ENCODE measurements at places on chromosomes 2 and 18. TPM values are rescaled to one million over a fixed set of nuclear protein-coding genes. Genes with fewer than 3 reads are reported as not detected.

Gene DYNC1I2
- 80.2 TPM for total RNA-seq

Gene ZNF385B
- total RNA-seq: 0.41 TPM

Gene MCEE
- total RNA-seq: 11.2 TPM

Gene FMNL2
- total RNA-seq: 32.7 TPM

DNA sequence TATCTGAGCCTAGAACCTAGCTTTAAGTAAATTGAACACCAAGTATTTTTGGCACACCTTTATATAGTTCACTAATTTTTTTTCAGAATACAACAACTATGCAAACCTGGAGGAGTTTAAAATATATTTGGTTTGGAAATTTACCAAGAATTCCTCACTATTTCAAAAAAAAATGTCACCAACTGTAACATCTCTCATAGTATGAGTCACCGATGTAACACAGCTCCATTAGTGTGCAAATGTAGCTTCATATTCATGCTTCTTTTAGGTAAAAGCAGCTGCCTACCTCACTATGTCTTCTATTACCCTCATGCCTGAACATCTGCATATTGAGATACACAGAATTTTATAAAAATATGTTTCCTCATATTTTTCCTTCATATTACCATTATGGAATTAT lies 80.5 kb downstream of the NRXN1 start:
- no peak for DNase-seq

DNA sequence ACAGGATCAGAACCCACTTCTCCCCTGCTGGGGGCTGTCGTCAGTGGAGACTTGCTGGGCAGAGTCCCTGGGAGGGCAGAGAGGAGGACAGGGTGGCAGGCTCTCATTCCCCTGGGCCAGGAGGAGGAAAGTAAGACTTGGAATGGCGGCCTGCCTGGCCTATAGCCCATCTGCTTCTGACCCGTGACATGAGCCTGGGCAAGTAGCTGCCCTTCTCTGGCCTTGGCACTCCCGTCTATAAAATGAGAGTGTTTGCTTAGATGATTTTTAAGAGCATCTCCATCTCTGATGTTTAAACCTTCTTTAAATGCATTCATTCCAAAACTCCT lies 173.0 kb downstream of the DDX1 start:
- no peak for DNase-seq

DNA sequence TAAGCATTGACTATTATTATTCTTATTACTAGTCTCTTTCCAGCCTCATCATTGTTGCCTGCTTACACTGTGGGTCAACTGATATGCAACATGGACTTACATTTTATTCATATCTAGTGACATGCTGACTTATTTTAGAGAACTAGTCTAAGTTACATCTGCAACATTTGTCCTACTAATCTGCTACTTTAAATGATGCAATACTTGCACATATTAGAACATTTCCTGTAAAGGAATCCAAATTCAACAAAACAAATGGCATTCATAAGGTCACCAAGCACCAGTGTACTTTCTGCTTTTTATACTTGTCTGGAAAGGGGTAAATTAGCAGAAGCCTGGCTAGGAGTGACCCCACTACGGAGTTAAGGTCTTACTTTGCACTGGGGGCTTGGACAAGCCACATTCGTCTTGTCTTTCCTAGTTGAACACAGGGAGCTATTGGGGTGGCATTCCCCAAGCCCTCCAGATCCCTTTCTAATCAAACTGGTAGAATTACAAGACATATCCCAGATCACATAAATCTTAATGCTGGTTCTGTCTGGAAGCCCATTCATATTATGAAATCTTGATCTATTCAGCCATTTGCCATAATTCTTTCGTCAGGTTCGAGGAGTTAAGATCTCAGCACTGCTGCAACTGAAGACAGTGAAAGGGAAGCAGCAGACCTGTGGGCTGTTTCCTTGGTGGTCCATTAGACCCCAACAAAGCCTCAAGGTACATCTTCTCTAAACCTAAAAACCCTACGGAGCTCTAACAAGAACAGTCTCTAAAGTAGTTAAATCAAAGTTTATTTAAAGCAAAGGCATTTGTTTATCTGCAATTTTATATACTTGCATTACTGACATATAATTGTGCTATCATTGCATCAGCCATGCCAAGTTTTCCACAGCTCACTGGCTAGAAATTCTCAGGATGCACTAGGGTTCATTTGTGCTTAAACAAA lies 49.9 kb upstream of the RTN4 start:
- no peak for DNase-seq

- no peak for DNase-seq
These were observed 185.0 kb downstream of the LTBP1 start for GRCh38 chr2:33131749-33132148.

DNA sequence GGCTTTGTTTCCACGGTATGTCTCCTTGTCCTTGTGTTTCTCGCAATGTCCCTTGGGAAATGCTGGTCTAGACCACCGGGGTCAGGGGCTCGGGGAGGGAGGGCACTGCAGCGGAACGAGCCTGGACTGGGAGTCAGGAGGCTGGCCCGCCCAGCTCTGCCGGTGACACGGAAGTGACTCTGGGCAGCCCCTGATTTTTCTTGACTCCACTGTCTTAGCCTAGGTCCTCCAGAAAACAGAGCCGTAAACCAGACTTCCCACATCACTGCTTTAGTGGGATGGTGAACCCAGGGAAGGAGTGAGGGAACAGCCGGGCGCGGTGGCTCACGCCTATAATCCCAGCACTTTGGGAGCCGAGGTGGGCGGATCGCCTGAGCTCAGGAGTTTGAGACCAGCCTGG lies 144.2 kb downstream of the ASB1 start:
- no peak for DNase-seq

GRCh38 chr2:120477831-120478481 lies 132.0 kb downstream of the INHBB start:
- no peak for DNase-seq

DNA sequence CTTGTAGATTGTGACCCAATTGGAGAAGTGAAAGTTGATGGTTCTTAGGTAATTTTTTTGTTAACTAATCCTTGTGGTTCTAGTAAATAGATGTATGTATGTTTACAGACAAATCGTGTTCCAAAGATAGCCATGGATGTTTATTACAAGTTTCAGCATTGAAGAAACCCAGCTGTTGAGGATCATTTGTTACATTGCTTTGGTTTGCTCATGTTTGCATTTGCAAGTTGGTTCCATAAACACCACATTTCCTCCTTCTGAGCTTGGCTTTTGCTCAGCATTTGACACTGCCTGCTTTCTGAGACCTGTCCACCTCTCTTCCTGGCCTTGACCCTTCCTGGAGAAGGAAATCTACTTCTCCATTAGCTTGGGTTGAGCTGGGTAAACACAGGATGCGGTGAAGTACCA lies 1.8 kb upstream of the CCDC68 start:
- no peak for DNase-seq

DNA sequence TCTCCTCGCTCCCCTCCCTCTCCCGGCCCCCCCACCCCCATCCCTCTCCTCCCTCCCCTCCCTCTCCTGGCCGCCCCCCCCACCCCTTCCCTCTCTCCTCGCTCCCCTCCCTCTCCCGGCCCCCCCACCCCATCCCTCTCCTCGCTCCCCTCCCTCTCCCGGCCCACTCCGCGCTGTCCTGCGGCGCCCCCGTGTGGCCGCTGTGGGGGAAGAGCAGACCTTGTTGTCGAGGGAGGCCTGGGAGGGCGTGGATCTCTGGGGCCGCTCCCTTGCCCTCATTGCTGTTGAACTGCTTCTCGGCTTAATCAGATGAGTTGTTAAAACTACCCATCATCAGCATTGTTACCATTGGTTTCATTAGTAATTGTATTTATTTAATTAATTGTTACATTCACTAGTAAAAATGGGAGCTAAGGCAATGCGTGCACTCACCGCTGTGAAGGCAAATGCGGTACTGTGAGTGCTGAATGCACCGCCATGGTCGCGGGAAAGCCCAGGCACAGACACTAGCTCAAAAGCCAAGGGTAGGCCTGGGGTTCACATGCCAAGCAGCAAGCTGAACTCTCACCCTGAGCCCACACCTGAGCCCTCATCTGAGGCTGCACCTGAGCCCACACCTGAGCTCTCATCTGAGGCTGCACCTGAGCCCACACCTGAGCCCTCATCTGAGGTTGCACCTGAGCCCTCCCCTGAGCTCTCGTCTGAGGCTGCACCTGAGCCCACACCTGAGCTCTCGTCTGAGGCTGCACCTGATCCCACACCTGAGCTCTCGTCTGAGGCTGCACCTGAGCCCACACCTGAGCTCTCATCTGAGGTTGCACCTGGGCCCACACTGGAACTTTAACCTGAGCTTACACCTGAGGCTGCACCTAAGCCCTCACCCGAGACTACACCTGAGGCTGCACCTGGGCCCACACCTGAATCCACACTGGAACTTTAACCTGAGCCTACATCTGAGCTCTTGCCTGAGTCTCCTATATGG lies 8.8 kb downstream of the RTP5 start:
- DNase-seq: peak; percentile 97

- no peak for DNase-seq
These were observed 294.9 kb downstream of the FSIP2 start for GRCh38 chr2:186033541-186033940.

GRCh38 chr18:23563377-23564043 lies 22.8 kb downstream of the NPC1 start:
- no peak for DNase-seq

DNA sequence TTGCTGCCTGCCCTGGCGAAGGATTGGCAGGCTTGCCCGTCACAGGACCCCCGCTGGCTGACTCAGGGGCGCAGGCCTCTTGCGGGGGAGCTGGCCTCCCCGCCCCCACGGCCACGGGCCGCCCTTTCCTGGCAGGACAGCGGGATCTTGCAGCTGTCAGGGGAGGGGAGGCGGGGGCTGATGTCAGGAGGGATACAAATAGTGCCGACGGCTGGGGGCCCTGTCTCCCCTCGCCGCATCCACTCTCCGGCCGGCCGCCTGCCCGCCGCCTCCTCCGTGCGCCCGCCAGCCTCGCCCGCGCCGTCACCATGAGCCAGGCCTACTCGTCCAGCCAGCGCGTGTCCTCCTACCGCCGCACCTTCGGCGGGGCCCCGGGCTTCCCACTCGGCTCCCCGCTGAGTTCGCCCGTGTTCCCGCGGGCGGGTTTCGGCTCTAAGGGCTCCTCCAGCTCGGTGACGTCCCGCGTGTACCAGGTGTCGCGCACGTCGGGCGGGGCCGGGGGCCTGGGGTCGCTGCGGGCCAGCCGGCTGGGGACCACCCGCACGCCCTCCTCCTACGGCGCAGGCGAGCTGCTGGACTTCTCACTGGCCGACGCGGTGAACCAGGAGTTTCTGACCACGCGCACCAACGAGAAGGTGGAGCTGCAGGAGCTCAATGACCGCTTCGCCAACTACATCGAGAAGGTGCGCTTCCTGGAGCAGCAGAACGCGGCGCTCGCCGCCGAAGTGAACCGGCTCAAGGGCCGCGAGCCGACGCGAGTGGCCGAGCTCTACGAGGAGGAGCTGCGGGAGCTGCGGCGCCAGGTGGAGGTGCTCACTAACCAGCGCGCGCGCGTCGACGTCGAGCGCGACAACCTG lies at the start of gene DES:
TSS of gene DES (plus strand) at position 223 of the 857 bp plus-strand sequence. CDS start at position 309, 86 bp downstream.
- DNase-seq: peak; percentile 83

DNA sequence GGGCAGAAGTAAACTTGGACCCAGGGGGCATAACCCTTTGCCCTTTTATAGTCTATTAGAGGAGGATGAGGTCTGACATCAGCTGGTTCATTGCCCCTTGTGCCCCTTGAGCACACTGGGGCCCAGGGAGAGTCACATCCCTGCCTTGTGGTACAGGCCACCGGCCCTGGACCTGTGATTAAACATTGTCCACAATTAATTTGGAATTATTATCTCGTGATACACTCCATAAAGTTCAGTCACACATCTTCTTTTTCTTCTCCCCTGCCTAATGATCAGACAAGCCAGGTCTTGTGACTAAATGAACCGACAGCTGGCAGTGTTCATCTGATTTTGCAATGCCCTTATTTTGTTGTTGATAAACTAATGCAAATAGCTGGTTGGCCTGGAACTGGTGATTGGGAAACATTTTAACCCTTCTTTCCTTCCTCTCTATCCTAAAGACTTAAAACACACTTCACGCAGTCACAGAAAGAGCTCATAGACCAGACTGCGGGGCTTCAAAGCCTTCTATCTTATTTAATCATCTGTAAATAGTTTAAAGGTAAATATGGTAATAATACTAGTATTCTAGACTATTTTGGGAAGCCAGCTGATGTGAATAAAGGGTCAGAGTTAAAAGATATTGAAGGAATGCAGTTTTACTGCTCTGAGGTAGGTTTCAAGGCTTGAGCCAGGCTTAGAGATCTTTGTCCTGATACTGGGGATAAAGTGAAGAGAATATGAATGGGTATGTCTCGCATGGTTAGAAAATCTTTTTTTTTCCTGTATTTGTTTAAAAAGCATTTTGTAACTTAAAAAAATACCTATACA lies 13.4 kb downstream of the IL1R1 start:
- no peak for DNase-seq

DNA sequence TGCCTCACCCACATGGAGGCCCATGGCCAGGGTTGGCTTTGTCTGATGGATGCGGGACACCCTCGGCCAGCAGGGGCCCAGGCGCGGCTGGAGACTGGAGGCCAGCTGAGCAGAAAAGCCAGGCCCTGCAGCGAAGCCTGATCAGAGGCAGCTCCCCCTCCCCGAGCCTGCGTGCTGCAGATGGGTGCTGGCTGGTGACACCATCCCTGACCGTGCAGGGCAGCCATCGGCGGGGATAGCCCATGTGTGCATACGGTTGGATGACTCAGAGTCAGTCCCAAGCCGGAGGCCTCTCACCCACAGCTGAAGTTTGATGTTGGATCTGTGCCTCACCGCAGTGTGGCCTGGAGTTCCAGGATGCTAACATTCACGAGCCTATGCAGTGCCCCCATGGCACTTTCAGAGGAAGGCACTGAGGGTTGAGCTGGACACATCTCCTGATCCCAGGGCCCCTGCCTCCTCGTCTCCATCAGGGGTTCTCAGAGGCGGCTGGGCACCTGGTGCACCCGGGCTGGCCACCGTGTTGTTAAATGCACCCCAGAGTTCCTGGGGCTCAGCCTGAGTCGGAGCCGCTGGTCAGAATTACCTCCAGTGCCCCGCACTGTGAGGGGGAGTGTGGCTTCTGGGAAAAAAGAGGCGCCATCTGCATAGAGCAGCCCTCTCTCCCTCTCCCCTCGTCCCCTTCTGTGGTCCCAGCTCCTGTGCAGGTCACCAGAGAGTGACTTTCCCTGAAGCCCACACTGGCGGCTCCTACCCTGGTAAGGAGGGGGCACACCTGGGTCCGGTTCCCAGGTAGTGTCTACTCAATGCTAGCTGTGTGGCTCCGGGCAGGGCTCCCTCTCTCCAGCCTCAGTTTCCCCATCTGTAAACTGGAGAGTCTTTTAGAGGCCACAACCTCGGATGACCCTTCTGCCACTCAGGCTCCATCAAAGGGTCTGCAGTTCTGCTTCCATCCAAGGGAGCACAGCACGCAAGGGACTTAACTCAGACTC lies 19.4 kb upstream of the KIF1A start:
- peak; percentile 53 for DNase-seq

All from H7 (cell line).